ENCODE measurements at places on chromosomes 4 and X. TPM values are rescaled to one million over a fixed set of nuclear protein-coding genes. Genes with fewer than 3 reads are reported as not detected.

GRCh38 chr4:2333356-2333841 is 71.5 kb upstream of the MXD4 start:
- H3K36me3 ChIP-seq: no peaks in the 10 kb centered on the region
- H3K4me3 ChIP-seq: no peak overlapping the region
- no peak for DNase-seq
- H3K27ac ChIP-seq: no peak overlapping the region
- H3K4me1 ChIP-seq: no peaks in the 10 kb centered on the region

CLDN2 gene
- not detected for total RNA-seq

TRIM2 gene
- total RNA-seq: 93.2 TPM

GRCh38 chr4:82774711-82775171 is 23.9 kb downstream of the SCD5 start:
- H3K4me3 ChIP-seq: no peak overlapping the region
- no peaks in the 10 kb centered on the region for H3K4me1 ChIP-seq
- no peak for DNase-seq
- no peaks in the 10 kb centered on the region for H3K27me3 ChIP-seq
- H3K36me3 ChIP-seq: no peaks in the 10 kb centered on the region

GRCh38 chr4:36610628-36611027 is 329.2 kb downstream of the DTHD1 start:
- no peak for DNase-seq
- H3K27me3 ChIP-seq: no peaks in the 10 kb centered on the region
- no peaks in the 10 kb centered on the region for H3K36me3 ChIP-seq

DNA sequence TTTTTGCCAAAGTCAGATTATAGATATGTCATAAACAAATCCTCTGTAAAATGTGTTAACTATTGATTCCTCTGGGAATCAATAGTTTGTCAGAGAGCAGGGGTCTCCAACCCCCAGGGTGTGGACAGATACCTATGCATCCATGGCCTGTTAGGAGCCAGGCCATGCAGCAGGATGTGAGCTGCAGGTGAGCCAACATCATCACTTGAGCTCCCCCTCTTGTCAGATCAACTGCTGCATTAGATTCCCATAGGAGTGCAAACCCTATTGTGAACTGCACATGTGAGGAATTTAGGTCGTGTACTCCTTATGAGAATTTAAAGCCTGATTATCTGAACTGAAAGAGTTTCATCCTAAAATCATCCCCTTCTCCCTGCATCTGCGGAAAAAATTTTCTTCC is 1365.4 kb downstream of the ARAP2 start:
- H3K4me1 ChIP-seq: no peaks in the 10 kb centered on the region
- no peak overlapping the region for H3K27ac ChIP-seq
- H3K36me3 ChIP-seq: no peaks in the 10 kb centered on the region
- no peaks in the 10 kb centered on the region for H3K27me3 ChIP-seq
- no peak overlapping the region for H3K4me3 ChIP-seq

GRCh38 chrX:115679460-115679859 is 118.5 kb downstream of the PLS3 start:
- H3K27me3 ChIP-seq: peaks cover 3% of the 10 kb centered on the region
- H3K36me3 ChIP-seq: no peaks in the 10 kb centered on the region
- peak; percentile 67 for DNase-seq
- H3K27ac ChIP-seq: no peak overlapping the region
- H3K4me3 ChIP-seq: no peak overlapping the region

F8A2 gene
- total RNA-seq: not detected

BEX2 gene
- 49.4 TPM for total RNA-seq

ADRA2C gene
- 14.8 TPM for total RNA-seq

- H3K27me3 ChIP-seq: no peaks in the 10 kb centered on the region
- H3K4me3 ChIP-seq: no peak overlapping the region
- H3K36me3 ChIP-seq: no peaks in the 10 kb centered on the region
- no peak overlapping the region for H3K27ac ChIP-seq
Observed at GRCh38 chrX:95893636-95894035, 791.0 kb upstream of the DIAPH2 start.

- no peaks in the 10 kb centered on the region for H3K36me3 ChIP-seq
- H3K27ac ChIP-seq: no peak overlapping the region
- DNase-seq: peak; percentile 40
- no peaks in the 10 kb centered on the region for H3K27me3 ChIP-seq
- no peak overlapping the region for H3K4me3 ChIP-seq
Observed at GRCh38 chr4:169030562-169030982, 20.5 kb upstream of the CBR4 start.

NR0B1 gene
- total RNA-seq: 54.5 TPM

GRCh38 chrX:101028562-101028961 is 23.3 kb downstream of the TRMT2B start:
- DNase-seq: no peak
- H3K27ac ChIP-seq: no peak overlapping the region
- no peak overlapping the region for H3K4me3 ChIP-seq
- H3K27me3 ChIP-seq: no peaks in the 10 kb centered on the region
- H3K36me3 ChIP-seq: no peaks in the 10 kb centered on the region
- H3K4me1 ChIP-seq: no peaks in the 10 kb centered on the region

DNA sequence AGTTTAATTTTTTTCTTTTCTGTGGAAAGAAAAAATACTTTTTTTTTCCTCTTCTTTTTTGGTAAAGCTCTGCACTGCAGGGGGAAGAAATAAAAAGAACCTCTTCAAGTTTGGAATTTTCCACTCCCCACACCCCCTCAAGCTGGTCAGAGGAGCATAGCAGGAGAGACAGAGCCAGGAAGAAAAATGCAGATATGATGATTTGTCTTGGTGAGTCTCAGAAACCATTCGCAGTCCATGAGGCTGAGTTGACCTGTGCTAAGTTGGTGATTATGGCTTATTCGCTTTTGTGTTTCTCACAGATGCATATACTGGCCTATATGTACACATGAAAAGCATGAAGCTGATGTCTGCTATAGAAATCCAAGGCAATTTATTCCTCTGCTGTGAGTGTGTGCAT is 205.9 kb downstream of the LDB2 start:
- DNase-seq: peak; percentile 37
- no peak overlapping the region for H3K4me3 ChIP-seq
- no peaks in the 10 kb centered on the region for H3K27me3 ChIP-seq
- H3K27ac ChIP-seq: peak overlapping the region; percentile 78

AR gene
- total RNA-seq: 0.11 TPM

GPR82 gene
- total RNA-seq: not detected

GRCh38 chr4:173990869-173991210 is 292.6 kb downstream of the FBXO8 start:
- no peak overlapping the region for H3K4me3 ChIP-seq
- peak overlapping the region; percentile 65 for H3K27ac ChIP-seq
- no peaks in the 10 kb centered on the region for H3K27me3 ChIP-seq
- peak; percentile 89 for DNase-seq

CISD2 gene
- total RNA-seq: 40.2 TPM

DNA sequence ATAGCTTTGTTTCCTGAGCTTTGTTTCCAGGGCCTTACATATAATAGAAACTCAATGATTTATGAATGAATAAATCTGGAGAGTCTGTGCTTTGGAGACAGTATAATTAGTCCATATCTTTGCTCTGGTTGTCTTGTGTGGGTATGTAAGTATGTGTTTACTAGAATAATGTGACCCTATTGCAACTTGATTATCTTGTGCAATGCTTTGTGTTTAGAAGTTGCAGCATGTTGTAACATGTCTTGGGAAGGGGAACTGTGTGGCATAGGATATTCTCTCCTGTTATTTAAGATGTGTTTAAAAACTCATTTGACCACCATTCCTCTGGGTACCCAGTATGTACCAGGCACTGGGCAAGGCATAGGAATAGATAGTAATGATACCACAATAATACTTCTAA is 6.1 kb downstream of the SPATA18 start:
- no peaks in the 10 kb centered on the region for H3K36me3 ChIP-seq
- H3K4me1 ChIP-seq: no peaks in the 10 kb centered on the region
- no peak overlapping the region for H3K27ac ChIP-seq
- no peak overlapping the region for H3K4me3 ChIP-seq
- H3K27me3 ChIP-seq: peaks cover 3% of the 10 kb centered on the region

LGI2 gene
- total RNA-seq: not detected

DNA sequence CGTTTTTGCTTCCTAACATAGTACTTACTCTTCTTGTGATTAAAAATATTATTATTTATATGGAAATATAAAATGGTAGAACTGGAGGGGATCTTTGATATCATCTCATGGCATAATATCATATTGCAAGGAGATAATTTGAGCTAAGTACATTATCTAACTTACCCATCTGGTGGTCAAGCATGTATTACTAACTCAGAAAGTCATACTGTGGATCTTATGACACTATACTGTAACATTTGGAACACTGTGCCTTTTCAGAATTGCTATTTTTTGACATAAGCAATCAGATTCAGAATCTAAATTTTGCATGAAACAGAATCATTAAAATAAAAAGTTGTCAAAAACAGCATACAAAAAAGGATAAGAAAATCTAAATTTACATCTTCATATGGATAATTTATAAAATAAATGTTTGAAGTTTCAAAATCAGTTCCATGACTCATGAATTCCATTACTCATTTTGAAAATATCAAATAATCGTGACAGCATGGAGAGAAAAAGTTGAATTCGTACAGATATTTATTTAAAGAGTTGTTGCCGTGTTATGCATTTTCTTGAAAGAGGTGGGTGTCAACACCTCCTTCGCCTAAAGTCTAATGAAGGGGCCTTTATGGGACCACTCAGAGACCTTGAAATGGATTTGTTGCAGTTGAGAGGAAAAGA is 928.1 kb downstream of the PDHA2 start:
- H3K27ac ChIP-seq: no peak overlapping the region
- no peak overlapping the region for H3K4me3 ChIP-seq
- DNase-seq: no peak
- no peaks in the 10 kb centered on the region for H3K4me1 ChIP-seq
- H3K36me3 ChIP-seq: no peaks in the 10 kb centered on the region

DNA sequence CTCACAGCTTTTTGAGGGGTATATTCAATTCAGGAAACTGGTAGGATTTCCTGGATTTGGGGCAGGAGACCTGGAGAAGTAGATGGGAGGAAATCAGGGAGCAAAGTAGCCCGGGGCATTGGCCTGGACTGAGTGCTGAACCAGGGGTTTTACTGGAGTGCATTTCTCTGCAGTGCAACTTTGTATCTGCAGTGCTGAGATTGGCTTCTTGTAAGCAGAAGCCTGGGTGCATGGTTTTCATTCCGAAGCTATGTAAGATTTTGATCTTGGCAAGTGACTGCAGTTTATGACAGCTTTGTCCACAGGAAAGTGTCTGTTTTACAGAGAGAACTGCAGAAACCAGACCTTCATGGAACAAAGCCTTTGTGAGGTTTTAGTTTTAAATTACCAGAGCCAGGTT is 158.3 kb downstream of the SPCS3 start:
- no peaks in the 10 kb centered on the region for H3K36me3 ChIP-seq
- H3K27ac ChIP-seq: no peak overlapping the region

DNA sequence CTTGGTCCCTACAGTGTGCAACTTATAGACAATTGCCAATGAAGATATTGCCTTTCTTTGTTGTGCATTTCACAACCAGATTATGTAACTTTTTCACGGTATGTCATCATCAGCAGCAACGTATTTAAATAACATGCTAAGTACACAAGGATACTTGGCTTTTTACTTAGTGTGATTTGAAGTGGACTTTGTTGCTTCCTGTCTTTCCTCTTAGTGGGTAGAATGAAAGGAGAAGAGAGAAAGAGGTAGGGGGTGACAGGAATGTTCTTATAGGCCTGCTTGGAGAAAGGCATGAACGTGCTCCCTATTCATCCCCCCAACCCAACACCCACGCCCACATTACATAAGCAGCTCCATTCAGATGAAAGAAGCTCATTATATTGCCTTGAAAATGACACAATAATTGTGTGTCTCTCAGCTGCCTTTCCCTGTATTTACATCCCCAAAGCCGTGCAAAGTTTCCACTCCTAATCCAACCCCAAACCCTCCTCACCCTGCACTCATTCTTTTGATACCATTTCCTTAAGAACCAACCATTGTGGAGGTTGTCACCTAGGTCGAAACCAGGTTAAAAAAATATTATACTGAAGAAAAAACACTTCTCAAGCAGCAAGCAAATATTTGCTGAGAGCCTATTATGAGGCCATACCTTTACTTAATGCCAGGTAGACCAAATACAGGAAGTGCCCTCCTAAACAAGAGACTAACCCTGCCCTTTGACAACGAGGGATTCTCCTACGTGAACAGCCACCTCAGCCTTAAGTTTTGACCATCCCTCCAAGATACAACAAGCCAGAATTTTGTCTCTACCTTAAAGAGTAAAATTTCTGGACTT is 25.2 kb upstream of the GK start:
- H3K4me3 ChIP-seq: no peak overlapping the region
- no peaks in the 10 kb centered on the region for H3K4me1 ChIP-seq
- DNase-seq: peak; percentile 14
- H3K27ac ChIP-seq: no peak overlapping the region

DNA sequence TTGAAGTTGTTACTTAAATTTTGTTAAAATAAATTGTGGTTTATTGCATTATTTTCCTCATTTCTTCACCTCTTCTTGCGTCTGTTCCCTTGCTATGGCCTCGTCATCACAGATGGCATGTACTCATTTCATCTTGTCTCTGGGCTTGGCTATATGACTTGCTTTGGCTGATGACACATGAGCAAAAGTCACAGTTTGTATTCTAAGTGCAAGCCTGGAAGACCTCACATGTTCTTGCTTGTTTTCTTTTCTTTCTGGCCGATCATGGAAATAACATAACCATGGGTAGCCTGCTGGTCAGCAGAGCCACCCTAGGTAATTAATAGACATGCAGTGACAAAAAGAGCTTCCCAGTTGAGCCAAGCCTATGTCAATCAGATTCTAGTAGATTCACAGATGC is 527.9 kb downstream of the SPRY1 start:
- H3K27me3 ChIP-seq: no peaks in the 10 kb centered on the region
- peaks cover 23% of the 10 kb centered on the region for H3K4me1 ChIP-seq
- H3K27ac ChIP-seq: no peak overlapping the region
- no peak overlapping the region for H3K4me3 ChIP-seq

DNA sequence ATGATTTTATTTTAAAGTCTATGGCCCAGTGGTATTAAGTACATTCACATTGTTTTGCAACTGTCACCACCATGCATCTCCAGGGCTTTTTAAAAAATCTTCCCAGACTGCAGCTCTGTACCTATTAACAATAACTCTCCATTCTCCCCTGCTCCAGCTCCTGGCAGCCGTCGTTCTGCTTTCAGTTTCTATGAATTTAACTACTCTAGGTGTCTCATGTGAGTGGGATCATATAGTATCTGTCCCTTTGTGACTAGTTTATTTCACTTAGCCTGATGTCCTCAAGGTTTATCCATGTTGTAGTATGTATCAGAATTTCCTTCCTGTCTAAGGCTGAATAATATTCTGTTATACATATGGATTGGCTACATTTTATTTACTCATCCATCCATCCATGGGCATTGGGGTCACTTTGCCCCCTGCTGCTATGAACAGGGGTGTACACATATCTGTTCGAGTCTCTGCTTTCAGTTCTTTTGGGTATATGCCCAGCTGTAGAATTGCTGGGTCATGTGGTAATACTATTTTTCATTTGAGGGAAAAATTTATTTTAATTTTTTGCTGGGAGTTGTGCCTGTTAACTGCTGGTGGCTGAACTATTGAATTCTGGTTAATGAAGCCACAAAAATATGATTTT is 131.3 kb downstream of the ARHGAP10 start:
- H3K4me1 ChIP-seq: peaks cover 2% of the 10 kb centered on the region

All from A673 (cell line).